ENCODE measurements at places on chromosomes 4 and X.

GRCh38 chr4:168374772-168375523 lies 56.4 kb upstream of the DDX60 start:
- DNase-seq, result no peak

- DNase-seq, result no peak
Measured at GRCh38 chr4:29805245-29805644, 914.9 kb upstream of the PCDH7 start.

GRCh38 chr4:23333946-23334878 lies 555.6 kb downstream of the PPARGC1A start:
- no peak for DNase-seq

- DNase-seq, result no peak
Measured at GRCh38 chr4:125573368-125573767, 258.6 kb downstream of the FAT4 start.

- DNase-seq, result no peak
Measured at GRCh38 chrX:132737743-132738142, 220.7 kb downstream of the HS6ST2 start.

DNA sequence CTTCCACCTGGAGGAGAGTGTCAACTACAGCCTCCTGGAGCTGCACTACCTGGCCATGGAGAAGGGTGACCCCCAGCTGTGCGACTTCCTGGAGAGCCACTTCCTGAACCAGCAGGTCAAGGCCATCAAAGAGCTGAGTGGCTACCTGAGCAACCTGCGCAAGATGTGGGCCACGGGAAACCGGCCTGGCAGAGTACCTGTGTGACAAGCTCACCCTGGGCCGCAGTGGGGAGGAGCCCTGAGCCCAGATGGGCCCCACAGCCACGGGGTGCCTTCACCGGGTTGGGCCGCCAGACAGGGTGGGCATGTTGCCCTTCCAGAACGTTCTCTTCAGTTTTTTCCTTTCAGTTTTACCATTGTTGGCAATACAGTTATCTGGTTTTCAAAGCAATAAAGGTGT lies 15.2 kb upstream of the FAM47A start:
- DNase-seq, result no peak

- no peak for DNase-seq
Measured at GRCh38 chr4:40307627-40308497, 27.3 kb upstream of the CHRNA9 start.

DNA sequence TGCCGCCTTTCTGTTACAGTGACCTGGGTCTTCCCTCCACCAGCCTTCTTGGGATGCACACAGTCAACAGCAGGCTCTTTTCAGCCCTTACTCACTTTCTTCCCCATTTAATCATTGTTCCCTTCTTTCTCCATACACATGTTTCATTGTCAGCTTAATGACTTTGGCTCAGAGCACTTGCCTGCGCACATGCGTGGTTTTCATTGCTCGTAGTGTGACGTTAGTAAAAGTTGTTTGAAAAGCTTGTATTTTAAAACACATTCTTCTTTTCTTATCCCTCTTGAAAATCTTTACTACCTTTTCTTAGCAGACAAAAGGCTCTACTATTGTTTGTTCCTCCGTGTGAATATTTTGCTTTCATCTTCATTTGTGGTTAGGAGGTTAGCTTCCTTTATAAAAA lies 19.7 kb upstream of the SCOC start:
- DNase-seq, result no peak

GRCh38 chrX:154298312-154298711 lies 2.7 kb downstream of the TKTL1 start:
- no peak for DNase-seq

- no peak for DNase-seq
Measured at GRCh38 chrX:94114362-94114761, 440.4 kb downstream of the FAM133A start.

- DNase-seq, result no peak
Measured at GRCh38 chr4:112257098-112257497, 25.5 kb downstream of the AP1AR start.

DNA sequence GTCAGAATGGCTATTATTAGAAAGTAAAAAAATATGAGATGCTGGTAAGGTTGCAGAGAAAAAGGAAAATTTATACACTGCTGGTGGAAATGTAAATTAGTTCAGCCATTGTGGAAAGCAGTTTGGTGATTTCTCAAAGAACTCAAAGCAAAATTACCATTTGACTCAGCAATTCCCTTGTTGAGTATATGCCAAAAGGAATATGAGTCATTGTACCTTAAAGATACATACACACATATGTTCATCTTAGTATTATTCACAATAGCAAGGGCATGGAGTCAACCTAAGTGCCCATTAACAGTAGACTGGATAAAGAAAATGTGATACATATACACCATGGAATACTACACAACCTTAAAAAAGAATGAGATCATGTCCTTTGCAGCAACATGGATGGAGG lies 148.2 kb downstream of the COMMD8 start:
- no peak for DNase-seq

DNA sequence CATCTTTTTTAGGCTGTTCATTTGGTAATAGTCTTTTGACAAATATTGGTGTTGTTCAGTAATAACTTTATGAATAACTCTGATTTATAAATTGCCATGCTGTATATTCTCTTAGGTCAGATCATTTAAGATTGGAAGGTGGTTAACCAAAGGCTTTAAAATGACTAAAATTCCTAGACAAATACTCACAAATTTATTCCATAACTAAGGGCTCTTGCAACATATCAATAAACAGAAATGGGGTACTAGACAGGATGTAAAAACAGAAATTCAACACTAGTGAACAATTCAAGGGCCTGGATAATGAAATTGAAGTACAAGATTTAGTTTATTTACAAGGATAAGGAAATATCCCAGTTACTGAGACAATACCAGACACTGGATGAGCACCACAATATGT lies 328.6 kb downstream of the PCDH19 start:
- no peak for DNase-seq

GRCh38 chr4:121686255-121686654 lies 10.5 kb downstream of the ANXA5 start:
- DNase-seq, result no peak

DNA sequence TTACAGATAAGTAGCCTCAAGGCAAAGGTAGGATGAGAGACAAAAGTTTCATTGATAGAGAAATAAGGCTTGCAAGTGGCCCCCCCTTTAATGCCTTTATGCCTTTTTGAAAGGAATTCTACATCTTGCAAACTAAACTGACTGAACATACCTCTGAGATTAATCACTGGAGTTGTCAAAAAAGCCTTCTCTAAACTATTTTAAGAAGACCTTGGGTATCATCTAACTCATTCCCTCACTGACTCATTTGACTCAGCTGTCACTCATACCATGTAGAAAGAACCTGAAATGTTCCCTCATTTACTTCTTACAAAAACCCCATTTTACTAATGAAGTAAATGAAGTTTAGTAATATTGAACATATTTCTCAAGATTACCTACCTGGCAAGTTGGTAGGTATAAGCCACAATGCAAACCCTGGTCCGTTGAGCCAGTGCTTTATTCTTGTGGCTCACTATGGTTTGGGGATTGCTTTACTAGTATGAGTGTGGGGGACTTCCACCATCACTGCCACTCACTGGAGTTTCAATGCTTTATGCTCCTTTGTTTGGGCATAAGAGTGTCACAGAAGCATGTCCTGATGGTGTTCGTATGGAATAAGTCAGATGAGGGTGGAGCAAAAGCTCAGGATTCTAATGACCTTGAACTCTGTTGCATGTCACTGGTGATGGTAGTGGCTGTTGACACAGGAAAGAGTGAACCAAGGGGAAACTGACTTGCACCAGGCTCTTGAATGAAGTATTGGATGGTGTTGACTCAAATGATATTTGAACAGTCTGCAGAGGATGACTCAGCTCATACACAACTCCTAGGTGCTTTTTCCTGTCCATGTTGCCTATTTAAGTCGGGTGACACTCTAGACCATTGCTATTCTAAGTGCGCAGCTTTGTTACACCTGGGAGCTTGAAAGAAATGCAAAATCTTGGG lies 305.5 kb upstream of the EMCN start:
- DNase-seq, result no peak

GRCh38 chr4:153728151-153728550 lies 31.7 kb downstream of the RNF175 start:
- DNase-seq, result no peak

DNA sequence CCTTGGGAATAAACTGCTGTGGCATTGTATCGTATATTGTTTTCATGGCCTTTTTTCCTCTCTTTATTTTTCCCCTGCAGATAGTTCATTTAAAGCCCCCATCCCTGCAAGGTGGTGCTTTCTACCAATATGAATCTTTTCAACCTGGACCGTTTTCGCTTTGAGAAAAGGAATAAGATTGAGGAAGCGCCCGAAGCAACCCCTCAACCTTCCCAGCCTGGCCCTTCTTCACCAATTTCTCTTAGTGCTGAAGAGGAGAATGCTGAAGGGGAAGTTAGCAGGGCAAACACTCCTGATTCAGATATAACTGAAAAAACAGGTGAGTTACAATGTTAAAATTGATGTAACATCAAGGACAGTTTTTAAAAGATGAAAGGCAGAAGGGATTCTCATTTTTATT lies 601 bp downstream of the SMARCAD1 start:
- no peak for DNase-seq

DNA sequence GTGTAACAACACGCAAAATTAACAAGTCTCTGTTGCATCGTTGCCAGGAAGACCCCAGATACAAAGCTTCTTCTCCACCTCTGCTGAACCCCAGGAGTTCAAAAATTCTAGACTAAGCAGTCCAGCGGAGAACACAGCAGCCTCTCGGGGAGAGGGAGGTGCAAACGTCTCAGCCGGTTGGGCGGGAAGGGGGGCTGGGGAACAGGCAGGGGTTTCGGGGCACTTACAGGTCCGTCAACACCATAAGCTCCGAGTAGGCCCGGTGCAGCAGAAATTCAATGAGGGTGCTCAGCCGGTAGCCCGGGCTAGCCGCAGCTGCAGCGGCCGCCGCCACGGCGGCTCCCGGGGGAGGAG lies 394 bp downstream of the MED14 start:
- DNase-seq, result no peak
